Stimulated activated CD4-positive, alpha-beta T cell treated with anti-CD3 and anti-CD28 coated beads, TNF-alpha, amount 100 ng/mL, for 1 hour (primary cell): ENCODE measurements at places on chromosomes 1 and 21.
A peak's percentile ranks its signal among the peaks of the same experiment; 100 is the strongest.

GRCh38 chr1:190665045-190665444, 187.4 kb upstream of the BRINP3 start:
- DNase-seq, result no peak

- DNase-seq, result no peak
These were observed 5.8 kb upstream of the SDHB start for GRCh38 chr1:17059391-17060305.

GRCh38 chr1:13756557-13757315, 56.7 kb downstream of the PRDM2 start:
- DNase-seq, result no peak

GRCh38 chr1:248818505-248819374, 7.0 kb downstream of the SH3BP5L start:
- no peak for DNase-seq

DNA sequence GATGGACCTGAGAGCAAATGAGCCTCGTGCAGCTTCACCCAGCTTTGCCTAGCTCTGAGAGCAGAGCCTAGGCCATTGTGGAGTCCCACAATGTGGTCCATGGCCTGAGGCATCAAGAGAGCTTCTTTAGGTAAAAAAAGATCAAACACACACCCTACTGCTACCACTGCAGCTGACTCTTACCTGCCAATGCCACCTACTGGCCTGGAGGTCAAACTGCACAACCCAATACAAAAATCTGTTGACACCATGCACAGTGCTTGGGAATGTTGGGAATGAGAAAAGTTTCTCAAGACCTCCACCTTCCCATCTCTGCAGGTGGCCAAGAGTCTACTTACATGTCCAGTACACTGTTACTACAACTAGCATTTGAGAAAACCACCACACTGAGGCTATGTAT, 60.6 kb downstream of the UCHL5 start:
- no peak for DNase-seq

DNA sequence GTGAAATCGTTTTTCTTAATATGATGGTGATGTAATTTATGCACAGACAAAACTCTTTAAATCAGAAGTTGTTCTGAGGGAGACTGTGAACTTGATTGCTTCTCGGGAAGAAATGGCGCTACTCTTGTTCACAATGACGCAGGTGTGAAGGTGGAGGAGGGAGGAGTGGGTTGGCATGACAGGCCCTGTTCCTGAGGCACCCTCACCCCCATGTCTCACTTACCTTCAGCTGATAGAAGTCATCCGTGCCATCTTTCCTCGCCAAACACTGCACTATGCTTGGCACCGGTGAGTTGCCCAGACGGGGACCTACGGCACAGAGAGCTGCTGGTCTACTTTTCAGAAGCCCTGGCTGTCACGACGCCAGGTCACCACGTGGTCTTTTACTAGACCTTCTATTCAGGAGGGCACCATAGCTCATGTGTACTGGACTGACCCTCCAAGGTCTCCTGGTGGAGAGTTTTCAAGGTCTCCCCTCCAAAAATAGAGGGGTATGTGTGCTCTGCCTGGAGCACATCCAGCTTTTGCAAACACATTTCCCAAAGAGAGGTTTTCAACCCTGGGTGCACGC, 27.1 kb downstream of the STK40 start:
- no peak for DNase-seq

DNA sequence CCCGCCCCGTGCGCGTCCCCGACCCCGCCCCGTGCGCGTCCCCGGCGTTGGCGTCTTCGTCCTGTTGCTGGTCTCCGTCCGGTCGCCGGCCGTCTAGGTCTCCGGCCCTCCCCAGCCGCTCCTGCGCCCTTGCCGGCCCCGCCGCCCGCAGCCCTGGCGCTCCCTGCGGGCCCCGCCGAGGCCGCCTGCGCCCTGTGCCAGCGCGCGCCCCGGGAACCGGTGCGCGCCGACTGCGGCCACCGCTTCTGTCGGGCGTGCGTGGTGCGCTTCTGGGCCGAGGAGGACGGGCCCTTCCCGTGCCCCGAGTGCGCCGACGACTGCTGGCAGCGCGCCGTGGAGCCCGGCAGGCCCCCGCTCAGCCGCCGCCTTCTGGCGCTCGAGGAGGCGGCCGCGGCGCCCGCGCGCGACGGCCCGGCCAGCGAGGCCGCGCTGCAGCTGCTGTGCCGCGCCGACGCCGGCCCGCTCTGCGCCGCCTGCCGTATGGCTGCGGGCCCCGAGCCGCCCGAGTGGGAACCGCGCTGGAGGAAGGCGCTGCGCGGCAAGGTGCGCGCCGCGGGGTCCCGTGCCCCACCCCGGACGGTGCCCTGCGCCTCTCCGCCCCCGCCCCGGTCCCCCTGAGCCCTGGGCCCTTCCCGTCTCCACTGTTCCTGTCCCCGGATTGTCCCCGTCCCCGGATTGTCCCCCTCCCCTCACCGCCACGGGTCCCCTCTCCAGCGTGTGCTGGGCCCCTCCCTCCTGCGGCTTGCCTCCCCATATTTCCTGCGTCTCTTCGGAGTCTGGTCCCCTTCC, at the start of gene RNF187:
TSS of gene RNF187 (plus strand) at position 47 of the 789 bp plus-strand sequence.
- peak; percentile 62 for DNase-seq

GRCh38 chr21:32834916-32835235, 63.3 kb upstream of the PAXBP1 start:
- DNase-seq, result no peak

DNA sequence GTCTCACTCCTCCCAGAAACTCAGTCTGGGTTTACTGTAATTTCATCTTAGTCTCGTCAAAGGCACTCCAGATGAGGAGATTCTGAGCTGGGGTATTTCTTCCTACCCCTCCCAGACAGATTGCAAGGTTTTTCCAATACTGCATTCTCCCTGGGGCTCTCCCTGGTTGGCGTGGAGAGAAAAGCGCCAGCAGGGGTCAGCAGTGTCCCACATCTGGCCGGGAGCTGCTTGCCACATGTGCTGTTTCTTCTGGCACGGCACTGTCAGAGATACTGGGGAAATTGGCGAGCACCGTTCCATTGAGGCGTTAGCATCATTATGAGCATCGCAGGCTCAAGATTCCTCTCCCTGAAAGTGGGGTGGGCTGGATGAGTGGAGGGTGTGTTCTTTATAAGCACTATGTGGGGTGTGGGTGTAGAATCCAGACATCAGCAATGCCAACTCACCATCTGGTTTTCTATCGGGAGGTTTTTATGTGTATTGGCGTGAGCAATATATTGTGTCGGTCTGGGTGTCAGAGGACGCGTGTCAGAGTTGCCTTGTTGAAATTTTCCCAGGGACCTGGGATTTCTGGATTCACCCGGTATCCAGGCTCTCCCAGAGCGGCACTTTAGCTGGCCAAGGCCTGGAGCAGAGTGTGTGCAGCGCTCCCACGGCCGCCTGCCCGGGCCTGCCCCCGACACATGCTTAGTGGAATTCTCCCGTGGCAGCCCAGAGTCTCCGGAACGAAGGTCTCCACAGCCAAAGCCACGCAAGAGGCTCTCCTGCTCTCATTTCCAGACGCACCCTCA, 8.0 kb upstream of the NAV1 start:
- DNase-seq, result no peak

DNA sequence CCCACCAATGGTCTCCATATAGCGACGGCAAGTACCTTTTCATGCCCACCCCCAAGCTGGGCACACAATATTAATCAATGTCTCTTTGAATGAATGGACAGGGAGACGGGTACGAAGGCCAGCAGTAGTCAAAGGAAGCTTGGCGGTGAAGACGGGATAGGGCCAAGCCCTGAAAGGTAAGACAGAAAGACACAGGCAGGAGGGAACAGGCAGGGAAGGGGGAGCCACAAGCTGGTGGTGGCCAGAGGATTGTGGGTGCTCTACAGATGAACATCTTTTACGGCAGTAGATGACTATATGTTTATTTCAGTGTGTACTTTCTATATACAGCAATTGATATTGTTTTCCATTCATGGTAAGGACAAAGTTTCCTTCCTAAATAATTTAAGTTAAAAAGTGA, 16.3 kb downstream of the CAPZB start:
- no peak for DNase-seq

DNA sequence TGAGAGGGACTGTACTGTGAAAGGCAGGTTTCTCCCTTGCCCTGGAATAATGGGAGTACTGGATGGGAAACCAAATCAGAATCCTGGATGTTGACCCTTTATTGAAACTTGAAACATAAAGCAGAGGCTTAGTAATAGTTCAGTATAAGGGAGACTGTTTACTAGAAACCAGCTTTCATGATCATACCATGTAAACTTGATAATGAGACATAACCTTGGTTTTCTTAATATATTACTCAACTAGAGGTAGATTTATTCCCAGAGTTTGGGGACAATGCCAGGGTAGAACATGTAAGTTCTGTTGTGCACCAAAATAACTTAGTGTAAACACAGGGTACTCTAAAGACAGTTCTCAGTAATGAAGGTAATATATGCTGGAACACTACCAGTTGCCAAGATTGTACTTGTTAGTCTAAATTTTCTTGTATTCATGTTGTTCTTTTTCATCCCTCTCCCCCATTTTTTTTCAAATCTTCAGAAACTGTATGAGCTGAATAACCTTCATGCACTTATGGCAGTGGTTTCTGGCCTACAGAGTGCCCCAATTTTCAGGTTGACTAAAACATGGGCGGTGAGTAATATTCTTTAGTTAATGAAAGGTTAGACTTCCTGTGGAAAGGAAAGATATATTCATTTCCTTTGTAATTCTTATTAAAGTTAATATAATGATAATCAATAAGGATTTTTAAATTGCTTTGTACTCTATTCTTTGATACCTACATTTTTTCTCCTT, 49.6 kb downstream of the ANGPTL1 start:
- no peak for DNase-seq

DNA sequence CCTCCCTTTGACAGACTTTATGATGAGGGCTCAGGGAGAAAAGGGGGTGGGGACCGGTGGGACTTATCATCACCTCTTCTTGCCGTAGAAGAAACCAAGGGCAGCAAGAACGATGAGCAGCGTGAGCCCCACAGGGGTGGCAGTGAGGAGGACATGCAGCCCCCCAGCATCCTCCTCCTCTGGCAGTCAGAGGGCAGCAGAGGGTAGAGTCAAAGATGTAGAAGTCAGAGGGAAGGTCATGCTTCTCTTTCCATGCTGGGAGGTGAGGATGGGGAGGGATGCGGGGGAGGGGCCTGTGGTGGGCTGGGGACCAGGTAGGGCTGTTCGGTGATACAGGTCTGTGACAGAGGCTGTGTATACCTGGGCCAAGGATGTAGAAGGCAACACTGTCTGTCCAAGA, 14.8 kb downstream of the INSRR start:
- no peak for DNase-seq

- DNase-seq, result no peak
These were observed 33.5 kb downstream of the CSMD2 start for GRCh38 chr1:34131396-34132160.

DNA sequence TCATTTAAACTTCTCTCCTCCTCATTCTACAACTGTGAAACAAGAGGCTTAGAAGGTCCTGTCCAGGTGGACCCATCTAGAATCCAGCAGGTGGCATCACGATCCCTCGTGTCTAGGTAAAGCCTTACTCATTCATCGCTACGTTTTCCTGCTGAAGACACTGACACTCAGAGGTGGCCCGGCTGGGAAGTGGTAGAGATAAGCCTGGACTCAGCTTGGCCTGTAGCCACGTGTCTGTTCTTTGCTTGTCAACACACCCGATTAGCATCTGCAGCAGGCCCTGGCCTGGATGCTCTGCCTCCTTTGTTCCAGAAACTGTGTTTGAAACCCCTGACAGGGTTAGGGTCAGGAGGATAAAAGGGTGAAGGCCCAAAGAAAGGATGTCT, 43.4 kb downstream of the PARP1 start:
- DNase-seq, result no peak

GRCh38 chr1:234148350-234148749, 224.9 kb upstream of the COA6 start:
- no peak for DNase-seq

DNA sequence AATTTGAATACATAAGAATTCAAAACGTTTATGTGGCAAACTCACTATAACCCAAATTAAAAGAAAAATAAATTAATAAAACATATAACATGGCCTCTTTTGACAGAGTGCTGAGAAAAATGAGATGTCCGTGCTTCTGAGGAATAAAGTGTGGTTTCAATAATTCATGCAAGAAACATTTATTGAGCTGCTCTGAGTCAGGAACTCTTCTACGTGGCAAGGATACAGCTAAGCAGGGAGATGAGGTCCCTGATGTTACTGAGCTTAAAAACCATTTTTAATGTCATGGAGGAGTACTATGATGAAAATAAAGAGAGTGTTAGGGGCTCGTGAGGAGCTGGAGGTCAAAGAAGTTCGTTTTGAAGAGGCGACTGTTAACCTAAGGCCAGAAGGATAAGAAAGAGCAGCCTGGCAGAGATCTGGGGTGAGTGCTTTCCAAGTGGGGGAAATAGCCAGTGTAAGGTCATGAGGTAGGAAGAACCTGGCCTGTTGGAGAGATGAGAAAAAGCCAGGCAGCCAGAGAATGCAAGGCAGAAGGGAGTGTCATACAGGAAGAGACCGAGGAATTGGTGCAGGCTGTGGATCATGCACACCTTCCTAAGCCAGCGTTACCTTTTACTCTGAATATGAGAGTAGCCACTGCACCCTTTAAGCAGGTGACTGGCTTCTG, 182.2 kb upstream of the DUSP10 start:
- DNase-seq, result no peak

- no peak for DNase-seq
These were observed 4.5 kb downstream of the ADPRS start for GRCh38 chr1:36093226-36093625.

GRCh38 chr1:20361805-20362381, 71.2 kb downstream of the VWA5B1 start:
- no peak for DNase-seq

- DNase-seq, result no peak
These were observed 42.7 kb upstream of the TMEM51 start for GRCh38 chr1:15110867-15111230.

- DNase-seq, result no peak
These were observed 6.5 kb downstream of the IRF2BP2 start for GRCh38 chr1:234603221-234604204.

GRCh38 chr1:43518935-43519686, 11.6 kb upstream of the PTPRF start:
- DNase-seq, result no peak

DNA sequence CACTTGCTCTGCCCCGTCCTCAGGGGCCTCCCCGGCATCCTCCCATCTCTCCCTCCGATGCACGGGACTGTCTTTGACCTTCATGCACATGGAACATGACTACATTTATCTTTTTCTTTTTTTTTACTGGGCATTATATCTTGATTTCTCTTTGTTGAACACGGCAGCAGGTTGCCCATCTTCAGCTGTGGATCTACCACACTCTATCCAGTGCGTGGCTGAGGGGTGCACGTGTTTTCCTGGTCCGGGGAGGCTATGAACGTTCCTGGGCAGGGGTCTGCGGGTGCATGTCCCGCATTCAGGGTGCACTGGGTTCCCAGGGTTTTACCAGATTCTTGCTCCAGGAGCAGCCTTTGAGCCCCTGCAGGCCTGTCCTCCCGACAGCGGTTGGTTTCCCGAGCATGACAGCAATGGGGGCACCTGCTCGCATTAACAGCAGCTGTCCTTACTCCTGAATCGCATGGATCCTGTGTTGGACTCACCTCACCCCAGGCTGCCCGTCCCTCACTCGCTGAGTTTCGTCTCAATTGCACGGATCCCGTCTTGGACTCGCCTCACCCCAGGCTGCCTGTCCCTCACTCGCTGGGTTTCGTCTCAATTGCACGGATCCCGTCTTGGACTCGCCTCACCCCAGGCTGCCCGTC, 7.4 kb downstream of the POFUT2 start:
- DNase-seq, result no peak
